ENCODE measurements at places on chromosomes 6 and 20. TPM values are rescaled to one million over a fixed set of nuclear protein-coding genes. Genes with fewer than 3 reads are reported as not detected.

DNA sequence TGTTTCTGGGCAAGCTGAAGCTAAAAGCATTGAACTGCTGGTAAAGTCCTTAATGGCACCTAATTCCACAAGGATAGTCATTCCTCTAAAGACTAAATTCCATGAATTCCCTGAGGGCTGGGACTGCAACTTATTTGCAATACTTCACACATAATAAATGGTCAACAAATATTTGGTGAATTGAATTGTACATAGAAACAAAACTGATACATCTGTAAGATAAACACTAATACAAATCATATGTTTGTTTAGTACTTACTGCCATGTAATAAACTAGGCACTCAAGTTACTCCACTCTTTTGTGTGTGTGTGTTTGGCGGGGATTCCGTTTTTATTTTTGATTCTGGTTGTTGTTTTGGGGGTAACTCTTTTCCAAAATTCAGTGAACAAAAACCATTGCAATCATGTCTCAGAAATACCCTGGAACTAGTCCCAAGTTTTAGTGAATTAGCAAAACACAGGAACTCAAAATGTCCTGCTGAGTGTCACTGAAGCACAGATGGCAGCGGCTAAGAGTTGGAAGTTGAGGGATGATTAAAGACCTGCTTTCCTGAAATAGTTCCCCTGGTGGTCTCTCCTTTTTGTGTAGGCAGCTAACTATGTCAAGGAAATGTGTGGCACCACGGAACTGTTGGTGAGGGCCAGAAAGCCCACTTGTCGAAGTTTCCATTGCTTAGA, 74.8 kb upstream of the SNRPB2 start:
- DNase-seq, result no peak

DNA sequence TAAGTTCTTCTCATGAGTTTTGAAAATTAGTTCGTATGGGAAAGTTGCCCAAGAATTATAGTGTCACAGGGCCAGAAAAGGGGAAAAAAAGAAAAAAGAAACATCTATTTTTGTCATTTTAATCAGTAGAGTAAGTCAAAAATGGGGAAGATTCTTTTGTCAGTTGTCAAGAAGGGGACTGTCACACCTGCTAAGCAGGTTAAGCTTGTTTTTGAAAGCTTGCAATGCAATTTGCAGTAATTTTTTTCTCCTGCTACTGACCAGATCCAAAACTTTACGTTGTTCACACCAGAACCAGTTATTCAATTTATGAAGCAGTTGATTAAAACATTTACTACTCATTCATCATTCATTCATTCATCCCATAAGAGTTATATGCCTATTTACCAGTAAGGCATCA, 171.4 kb downstream of the SOX4 start:
- no peak for DNase-seq

- DNase-seq, result no peak
Measured at GRCh38 chr6:15526212-15526701, 136.6 kb downstream of the DTNBP1 start.

TNNC2 gene
- not detected for total RNA-seq

ACSS1 gene
- not detected for total RNA-seq

GRCh38 chr6:116971959-116972358, 94.9 kb downstream of the RFX6 start:
- DNase-seq, result no peak

- no peak for DNase-seq
Measured at GRCh38 chr20:24316731-24317130, 152.7 kb upstream of the SYNDIG1 start.

Data from MG63 (cell line).